HuH-7.5 (cell line): ENCODE measurements at places on chromosomes 3 and 15.

- no peak for DNase-seq
Observed at GRCh38 chr3:49805367-49805782, 2.3 kb downstream of the INKA1 start.

DNA sequence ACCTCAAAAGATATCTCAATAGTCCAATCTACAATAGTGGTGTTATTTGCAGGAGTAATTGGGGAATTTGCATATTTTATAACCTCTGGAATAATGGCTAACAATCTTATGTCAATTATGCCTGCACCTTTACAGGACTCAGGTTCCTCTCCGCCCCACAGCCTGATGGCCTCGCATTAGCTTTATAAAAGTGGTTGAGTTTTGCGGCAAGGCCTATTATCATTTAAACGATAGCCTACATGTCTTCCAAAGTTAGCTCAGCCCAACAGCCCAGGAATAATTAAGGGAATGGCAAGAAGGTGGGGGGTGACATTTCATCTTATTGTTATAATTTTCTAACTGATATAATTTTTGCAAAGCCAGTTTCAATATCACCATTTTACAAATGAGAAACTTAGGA, 97.3 kb downstream of the RTP4 start:
- DNase-seq, result no peak

DNA sequence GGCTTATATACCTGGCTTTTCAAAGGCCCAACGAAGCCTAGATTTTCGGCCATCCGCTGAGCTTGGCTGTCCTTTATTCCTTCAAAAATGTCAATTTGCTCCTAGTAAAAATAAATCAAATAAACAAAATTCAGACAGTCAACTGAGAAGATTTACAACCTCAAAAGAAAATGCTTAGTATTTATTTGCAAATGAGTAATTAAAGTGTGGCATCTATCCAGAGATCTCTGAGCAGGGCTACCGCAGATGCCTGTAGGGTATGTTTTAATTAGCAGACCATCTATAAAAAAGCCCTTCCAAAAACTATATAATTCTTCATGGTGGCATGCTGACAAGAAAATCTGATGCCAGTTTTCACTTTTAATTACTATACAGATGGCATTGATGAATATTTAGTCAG, 136.2 kb downstream of the SUCLG2 start:
- DNase-seq, result no peak

- DNase-seq, result no peak
Observed at GRCh38 chr3:105798381-105798934, 70.4 kb downstream of the CBLB start.

DNA sequence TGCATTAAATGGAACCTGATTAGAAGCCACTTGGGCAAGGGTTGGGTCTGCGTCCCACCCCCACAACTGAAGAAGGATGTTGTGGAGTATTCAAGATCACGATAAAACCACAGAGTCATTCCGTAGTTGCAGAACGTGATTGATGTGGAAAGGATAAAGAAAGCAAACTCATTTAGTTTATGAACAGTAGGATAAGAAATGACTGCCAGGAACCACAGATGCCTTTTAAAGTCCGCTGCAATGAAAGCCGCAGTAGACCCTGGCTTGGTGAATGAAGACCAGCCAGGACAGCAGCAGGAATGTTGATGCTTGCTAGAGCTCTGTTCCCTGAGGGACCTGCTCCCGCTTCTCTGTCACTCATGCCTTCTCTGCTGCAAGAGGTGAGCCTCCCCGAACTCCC, 111.5 kb downstream of the GABRG3 start:
- no peak for DNase-seq

DNA sequence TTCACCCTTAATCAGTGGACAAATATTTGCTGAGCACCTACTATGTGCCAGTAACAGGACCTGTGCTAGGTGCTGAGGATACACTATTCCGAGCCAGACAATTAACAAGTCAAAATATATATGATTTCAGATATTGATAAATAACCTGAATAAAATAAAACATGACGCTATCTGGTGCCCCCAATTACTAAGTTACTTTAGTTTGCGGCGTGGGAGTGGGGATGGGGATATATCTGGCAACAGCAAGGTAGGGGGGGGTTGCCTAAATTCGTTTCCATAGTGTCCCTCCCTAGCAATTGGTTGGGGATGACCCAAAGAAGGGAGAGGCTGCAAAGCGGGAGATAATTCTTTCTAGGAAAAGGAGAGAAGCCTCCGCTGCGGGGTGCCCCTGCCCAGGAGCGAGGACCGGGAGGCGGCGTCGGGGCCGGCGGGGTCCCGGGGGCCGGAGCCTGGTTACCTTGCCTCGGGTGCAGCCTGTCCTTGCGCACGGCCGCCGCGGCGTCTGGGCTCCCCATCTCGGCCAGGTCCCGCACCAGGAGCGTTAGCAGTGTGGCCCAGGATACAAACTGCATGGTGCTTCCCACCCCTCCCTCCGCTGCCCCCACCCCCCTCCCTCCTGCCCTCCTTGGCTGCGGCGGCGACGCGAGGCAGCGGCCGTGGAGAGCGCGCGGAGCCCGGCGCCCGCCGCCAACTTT, 567 bp downstream of the ADAMTS9 start:
- no peak for DNase-seq

GRCh38 chr15:35141743-35142471, 56.8 kb upstream of the NANOGP8 start:
- DNase-seq, result no peak

DNA sequence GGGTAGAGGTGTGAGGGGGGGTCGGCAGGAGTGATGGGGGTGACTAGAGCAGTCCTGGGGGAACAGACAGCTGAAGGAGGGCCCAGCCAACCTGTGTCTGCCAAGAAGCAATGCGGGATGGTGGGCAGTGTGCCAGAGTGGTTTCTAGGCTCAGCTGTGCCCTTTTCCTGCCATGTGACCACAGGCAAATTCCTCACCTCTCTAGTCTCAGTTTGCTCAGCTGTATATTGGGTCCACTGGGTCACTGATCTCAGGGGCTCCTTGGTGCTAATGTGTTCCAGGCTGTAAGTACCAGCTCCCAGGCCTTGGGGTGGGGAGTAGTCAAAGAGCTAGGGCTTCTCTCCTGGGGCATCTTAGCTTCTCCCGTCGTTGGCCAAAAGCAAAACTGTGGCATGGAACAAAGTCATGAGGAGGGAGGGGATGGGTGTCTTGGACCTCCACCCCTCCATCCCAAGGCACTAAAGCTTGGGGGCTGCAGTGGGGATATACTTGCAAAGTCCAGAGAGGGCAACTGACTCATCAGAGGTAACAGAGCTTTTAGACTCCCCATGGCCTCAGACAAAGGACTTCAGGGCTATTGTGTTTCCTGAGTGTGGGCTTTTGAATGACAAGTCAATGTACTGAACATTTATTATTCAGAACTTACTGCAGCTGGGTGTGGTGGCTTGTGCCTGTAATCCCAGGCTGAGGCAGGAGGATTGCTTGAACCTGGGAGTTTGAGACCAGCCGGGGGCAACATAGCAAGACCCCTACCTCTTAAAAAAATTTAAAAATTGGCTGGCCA, 20.9 kb downstream of the SMAD6 start:
- no peak for DNase-seq

DNA sequence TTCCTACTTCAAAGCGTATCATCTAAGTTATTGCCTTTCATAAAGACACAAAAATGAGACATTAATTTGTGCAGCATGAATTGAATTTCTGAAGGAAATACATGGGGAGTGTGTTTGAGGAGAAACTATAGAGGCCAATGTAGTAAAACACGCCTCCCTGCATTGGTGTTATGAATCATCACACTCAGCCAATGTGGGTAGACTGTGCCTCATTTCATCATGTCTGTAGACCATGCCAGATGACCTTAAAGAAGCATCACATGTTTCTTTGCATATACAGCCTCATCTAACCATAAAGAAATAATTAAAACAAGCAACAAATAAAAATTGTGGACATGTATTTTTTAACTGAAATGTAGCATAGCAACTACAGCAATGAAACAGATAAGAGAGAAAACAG, 486.0 kb upstream of the ADAMTS9 start:
- DNase-seq, result no peak

- DNase-seq, result no peak
Observed at GRCh38 chr15:73982222-73982962, 9.7 kb downstream of the STOML1 start.

DNA sequence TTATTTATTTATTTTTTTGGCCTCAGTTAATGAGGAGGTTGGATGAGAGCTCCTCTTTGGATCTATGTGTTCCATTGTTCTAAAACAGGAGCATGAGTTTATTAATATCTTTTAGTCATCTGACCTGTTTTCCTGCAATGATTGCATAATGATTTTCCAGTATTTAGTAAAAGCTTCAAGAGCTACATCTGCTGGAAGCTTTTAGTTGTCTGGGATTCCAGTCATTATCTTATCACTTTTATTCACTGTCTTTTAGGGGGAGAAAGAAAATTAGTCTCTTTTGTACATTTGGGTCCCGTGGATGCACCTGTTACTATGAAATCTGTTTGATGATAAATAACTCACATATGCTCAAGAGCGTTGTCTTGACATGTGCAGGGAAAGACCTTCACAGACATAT, 1270.0 kb downstream of the ROBO1 start:
- no peak for DNase-seq

DNA sequence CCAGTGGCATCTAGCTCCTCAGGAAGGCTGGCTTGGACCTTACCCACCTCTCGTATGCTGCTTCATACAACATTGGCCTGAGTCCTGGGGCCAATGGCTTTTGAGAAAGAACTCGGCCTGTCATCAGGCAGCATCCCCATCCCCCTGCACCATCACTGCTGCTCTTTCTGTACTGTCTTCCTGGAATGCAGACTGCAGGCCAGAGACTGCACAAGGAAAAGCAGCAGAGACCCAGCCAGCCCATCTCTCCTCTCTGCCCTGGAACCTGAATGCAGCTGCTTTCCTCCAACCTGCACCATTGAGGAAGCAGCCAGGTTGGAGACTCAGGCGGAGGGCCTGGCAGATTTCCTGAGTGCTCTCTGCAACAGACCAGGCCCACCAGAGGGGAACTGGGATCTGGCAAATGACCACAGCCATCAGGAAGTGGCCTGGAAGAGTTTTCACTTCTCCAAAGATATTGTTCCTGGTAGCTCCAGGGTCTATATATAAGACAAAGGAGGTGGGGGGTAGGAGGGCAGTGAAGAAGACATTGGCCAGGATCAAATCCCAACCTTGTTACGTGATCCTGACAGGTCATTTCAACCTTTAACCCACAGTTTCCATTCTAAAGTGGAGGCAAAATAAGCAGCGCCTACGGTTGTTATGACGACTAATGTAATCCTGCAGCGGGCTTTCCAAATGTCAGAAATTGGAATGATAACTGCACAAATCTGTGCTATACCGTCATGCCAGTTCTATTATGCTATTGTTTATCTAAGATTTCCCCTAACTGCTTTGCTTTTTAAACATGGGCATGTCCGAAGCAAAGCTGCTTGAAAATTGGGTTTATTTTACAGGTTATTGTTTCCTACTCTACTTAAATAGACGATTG, 24.4 kb upstream of the RAB7A start:
- DNase-seq, result no peak

DNA sequence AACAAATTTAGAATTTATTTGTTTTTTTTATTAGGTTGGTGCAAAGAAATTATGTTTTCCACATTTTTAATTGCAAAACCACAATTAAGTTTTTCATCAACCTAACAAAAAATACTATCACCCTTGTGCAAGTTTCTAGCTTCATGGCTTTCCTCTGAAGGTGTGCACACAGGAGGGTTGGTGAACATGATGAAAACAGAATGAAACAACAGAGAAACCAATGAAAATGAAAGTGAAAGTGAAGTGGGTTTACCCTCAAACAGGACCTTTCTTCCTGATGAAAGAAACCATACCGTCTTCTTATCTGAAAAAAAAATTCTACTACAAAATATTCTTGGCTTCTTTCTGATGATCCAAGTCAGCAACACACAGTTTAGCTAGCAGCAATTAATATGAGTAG, 71.9 kb upstream of the FEZF2 start:
- DNase-seq, result no peak

DNA sequence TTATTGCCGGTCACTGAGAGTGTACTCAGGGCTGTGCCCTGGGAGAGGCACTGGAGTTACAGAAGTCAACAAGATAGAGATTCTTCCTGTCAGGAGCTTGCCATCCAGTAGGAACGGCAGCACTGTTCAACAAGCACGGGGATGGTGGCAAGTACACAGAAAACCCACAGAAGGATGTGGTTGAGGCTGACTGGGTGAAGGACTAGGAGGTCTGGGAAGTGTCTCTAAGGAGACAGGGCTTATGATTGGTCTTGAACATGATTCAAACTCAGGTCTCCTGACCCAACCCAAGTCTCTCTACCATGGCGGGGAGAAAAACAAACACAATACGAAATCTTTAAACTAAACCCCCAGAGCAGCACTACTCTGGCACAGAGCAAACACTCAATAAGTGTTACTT, 37.6 kb downstream of the ERICH6 start:
- DNase-seq, result no peak

- no peak for DNase-seq
Observed at GRCh38 chr3:147613725-147614124, 204.6 kb downstream of the ZIC1 start.
